ENCODE measurements at places on chromosomes 11 and 22.

DNA sequence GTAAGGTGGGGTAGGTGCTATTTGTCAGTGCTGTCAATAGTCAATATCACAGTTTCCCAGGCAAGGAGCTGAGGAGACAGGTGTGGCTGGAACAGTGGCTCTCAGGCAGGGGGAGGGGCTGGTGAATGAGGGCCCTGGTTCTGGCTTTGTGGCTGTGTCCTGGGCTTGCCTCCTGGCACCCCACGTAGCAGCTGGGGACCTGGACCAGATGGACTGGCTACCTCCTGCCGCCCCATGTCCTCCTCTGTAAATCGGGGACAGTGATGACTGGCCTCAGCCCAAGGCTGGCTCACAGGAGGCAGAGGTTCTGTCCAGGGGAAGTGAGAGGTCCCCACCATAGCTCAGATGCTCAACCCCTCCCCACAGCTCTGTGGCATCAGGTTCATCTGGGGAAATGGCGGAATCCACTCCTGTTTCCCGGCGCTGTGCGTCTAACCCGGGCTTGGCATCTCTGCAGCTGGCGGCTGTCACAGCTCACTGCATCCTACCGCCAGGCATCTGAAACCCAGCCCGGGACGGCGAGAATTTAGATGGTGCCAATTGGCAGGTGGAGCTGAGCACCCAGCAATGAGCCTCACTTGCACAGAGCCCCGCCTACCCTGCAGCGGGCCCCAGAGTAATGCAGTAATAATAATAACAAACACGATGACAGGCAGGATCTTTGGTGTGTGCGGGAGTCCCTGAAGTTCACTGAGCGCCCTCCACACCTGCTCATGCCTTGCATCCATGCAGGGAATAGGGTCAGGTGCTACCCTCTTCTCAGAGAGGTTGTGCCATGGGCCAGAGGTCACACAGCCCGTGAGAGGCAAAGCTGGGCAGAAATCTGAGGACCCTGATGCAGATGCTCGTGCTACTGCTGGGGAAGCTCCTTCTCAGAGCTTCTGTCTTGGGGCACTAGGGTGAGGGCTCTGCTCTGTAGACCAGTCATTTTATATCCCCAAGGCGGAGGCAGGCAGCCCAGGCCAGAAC lies 27.8 kb upstream of the SHISAL1 start:
- no peak for DNase-seq

GRCh38 chr22:20586403-20586745 lies 79.0 kb downstream of the MED15 start:
- no peak for DNase-seq

DNA sequence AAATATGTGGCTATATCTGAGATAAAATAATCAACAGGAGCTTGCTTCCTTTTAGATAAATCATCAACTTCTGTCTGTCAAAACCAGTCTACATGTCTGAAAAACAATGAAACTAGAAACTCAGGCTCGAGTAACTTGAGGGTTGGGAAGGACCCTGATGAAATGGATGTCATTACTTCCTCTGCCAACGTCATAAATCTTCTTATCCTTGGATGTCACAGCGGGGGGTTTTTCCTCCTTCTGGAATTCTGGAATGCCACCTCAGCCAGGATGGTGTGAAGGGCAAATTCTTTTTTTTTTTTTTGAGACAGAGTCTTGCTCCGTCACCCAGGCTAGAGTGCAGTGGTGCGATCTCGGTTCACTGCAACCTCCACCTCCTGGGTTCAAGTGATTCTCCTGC lies 13.4 kb downstream of the LGR4 start:
- no peak for DNase-seq

DNA sequence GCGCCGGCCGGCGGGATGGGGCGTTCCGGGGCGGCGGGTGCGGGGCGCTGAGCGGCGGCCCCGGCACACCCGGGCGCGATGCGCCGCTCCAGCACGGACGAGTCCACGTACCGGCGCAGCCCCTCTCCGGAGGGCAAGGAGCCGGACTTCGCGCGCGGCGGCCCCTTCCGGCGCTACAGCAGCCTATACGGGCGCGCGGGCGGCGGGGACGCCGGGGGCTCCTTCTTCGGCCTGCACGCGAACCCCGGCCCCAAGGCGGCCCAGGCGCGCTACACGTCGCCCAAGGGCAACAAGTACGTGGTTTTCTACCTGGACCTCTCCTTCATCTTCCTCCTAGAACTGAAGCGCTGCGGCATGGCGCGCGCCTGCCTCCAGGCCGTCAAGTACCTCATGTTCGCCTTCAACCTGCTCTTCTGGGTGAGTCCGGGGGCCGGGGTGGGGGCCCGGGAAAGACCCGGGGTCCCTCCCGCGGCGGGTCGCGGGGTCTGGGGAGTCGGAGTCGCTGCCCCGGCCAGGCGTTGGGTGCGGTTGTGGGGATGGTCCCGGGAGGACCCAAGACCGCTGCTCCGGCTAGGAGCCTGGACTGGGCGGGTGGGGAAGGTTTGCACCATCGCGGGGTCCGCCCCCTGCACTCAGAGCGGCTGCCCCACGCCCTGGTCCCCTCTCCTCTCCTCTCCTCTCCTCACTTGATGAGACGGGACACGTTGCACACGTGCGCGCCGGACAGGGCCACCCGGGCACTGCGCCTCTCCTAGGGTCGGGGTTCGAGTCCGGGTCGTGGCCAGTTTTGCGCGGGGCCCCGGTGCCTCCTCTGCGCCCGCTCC lies 7.5 kb downstream of the TSPAN4 start:
- no peak for DNase-seq

DNA sequence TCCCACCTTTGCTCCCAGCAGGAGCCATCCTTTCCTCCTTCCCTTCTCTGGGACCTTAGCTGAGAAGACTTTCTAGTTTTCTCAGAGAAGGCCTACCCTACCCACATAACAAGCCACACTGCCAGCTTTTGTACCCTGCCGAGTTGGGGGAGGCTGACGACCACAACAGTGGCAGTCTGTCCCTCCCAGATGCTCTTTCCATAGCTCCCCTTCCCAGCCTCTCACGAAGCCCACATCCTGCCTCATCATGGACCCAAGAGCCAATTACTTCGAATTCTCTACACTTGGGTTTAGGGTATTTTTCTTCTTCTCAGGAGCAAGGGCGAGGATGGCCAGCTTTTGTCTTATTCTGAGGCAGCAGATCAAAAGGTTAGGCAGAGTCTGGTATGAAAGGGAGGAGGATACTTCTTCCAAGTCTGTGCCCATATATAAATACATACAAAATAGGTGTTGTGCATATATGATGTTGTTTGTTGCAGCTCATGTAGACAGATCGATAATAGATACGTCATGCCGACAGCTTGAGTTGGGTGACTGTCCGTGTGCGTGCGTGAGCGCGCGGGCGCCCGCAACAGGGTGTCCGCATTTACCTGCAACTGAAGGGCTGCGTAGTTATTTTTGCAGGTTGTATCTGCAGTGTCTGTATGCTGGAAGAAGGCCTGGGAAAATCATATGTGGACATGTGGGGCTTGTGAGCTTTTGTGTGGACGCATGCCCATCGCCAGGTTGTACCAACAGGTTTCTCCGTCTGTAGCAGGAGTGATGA lies 846 bp upstream of the NRGN start:
- DNase-seq, result no peak

DNA sequence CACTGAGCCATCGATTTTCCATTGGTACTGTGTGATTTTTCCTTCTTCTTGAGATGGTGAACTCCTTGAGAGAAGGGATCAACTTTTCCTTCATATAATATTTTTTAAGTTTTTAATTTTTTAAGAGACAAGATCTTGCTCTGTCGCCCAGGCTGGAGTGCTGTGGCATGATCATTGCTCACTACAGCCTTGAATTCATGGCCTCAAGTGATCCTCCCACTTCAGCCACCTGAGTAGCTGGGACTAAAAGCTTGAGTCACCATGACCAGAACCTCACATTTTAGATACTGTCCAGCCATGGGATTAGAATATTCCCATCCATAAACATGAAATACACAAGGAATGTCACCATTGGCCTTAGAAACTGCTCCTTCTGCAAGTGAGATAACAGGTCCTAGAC lies 66.9 kb upstream of the CHRM4 start:
- DNase-seq, result no peak

- DNase-seq, result no peak
Measured at GRCh38 chr11:33907421-33907820, 15.5 kb upstream of the LMO2 start.

DNA sequence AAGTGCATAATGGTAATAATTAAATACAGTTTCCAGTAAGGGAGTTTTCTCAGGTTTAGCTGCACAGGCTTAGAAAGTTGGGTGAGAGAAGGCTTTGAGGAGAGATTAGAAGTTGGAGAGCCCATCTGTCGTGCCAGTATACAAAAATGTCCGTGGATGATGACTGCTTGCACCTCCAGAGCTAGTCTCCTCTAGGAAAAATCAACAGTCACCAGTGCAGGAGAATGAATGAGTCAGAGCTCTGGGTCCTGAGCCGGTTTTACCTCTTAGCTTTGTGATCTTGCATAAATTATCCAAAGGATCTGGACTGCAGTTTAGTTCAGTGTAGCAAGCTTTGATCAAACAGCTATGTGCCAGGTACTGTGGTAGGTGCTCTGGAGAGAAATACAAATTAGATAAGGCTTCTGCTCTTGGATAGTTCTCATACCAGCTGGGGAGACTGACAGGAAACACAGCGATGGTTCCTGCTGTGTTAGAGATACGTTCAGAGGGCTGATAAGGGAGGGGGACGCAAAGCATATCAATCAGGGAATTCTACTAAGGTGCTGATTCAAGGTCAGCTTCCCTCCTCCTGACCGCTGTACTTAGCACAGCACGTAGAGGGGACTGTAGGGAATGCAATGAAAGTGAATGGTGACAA lies 125.9 kb downstream of the TEAD1 start:
- no peak for DNase-seq

DNA sequence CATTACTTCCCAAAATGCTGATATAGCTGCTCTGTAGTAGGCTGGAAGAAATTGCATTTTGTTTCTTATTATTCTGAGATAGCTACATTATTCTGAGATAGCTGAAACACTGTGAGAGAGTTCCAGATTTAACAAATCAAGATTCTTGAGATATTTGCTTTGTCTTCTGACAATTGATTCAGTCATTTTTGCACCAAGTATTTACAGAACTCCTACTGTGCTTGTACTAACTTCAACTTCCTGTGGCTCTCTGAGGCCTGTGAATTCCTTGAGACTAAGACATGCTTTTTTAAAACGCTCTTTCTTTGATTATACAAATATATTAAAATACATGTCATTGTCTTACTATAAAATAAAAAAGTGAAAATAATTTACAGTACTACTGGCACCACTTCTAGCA lies 52.7 kb downstream of the USP47 start:
- DNase-seq, result no peak

DNA sequence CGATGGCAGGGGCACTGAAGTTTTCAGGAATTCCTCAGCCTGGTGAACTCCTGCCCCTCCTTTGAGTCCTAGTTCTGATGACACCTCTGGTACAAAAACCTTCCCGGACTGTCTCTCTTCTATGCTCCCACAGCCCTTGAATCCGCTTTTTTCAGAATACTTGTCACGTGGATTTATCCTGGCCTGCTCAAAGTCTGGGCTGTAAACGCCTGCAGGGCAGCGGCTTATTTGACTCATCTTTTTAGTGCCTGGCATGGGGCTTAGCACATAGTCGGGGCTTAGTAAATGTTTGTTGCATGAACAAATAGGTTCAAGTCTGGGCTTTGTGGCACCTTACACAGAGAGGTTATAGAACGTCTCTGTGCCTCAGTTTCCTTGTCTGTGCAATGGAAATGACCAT lies 13.4 kb upstream of the KCNJ11 start:
- DNase-seq, result no peak

- DNase-seq, result no peak
Measured at GRCh38 chr11:41955066-41955465, 495.6 kb upstream of the LRRC4C start.

GRCh38 chr11:62664405-62665074 lies 470 bp downstream of the C11orf98 start:
- DNase-seq, result no peak

DNA sequence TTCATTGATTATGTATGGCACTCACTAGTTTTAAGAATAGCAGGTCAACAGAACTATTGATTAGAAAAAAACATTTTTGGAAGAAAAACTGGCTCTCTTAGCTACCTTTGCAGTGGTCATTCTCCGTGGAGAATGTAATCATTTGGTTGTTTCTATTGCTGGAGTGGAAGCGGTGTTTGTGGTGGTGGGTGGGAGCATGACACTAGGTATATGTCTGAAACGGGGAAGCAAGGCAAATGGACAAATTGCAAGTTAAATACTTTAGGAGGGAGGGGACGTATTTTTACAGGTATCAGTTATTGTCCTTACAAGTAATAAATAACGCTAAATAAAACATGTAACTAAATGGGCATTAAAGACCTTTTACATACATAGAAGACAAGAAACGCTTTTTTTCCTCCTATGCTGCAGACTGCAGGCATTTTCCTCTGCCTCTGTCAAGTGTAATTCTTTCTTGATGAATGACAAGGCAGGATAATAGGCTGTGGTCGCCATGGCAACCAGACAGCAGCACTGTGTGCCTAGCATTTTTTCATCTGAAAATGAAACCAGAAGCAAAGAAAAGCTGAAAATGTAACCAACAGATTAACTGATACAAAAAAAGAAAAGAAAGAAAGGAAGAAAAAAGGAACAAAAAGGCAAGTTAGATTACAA lies 46.2 kb downstream of the BLID start:
- DNase-seq, result no peak

Measured in BJ (cell line).